ENCODE measurements at places on chromosomes 11 and 22.
A peak's percentile ranks its signal among the peaks of the same experiment; 100 is the strongest.

GRCh38 chr11:71183878-71184277 lies 68.5 kb downstream of the SHANK2 start:
- DNase-seq = no peak
- H3K4me3 ChIP-seq = no peak overlapping the region
- H3K27me3 ChIP-seq = no peaks in the 10 kb centered on the region
- no peaks in the 10 kb centered on the region for H3K4me1 ChIP-seq
- H3K27ac ChIP-seq = no peak overlapping the region

DNA sequence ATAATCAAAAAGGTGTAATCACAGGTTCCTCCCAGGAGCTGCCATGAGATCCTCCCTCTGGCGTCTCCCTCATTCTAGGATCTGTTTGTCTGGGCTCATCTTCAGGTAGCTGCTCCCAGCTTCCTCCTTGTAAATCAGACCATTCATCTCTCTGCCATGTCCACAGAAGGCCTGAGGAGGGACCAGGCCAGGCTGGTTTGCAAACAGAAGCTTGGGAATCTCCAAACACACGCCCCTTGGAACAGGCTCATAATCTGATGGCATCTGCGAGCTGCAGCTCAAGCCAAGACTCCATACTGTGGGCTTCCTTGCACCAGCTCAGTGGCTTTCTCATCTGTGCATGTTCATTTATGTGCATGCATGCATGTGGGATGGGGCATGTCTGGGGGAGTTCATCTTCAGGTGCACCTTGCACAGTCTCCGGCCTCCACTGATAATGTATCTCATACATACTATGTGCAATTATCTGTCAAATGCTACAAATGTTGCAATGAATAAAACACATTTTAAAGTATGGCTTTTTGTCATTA lies 134.9 kb downstream of the NXPE2 start:
- H3K4me1 ChIP-seq = no peaks in the 10 kb centered on the region
- H3K36me3 ChIP-seq = no peaks in the 10 kb centered on the region
- DNase-seq = no peak

DNA sequence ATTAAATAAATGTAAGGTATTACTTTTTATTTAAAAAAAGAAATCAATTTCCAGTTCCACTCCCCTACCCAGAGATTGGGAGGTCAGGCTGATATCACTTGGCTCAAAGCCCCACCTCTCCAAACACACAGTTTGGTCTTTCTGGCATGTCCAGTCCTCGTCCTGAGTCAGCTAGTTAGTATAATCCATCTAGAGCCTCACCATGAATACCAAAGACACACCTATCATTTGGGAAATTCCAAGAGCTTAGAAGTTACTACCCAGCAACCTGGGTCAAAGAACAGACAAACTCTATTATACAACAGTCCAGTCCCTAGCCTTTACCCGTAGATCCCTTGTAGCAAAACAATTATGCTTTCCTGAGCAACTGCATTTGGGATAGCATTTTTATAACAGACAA lies 9.4 kb downstream of the TREH start:
- no peak overlapping the region for H3K27ac ChIP-seq
- H3K36me3 ChIP-seq = no peaks in the 10 kb centered on the region
- peaks cover 9% of the 10 kb centered on the region for H3K4me1 ChIP-seq
- H3K27me3 ChIP-seq = no peaks in the 10 kb centered on the region
- DNase-seq = no peak
- H3K4me3 ChIP-seq = no peak overlapping the region

DNA sequence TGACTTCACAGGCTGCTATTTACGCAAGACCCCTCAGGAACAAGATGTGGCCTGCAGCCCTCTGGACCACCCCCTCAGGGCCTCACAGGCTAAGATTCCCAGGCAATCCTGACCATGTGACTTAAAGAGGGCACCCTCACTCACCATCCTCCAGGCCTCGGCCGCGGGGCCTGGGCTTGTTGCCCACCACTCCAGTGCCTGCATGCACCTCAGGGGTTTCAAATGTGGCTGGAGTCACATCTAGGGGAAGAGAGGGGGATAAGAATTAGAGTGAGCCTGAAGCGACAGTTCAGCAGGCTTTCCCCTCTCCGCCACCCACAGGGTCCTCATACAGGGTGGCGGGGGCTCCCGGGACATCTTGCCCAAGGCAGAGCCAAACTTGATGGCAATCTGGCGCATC lies 2.1 kb downstream of the ESS2 start:
- no peaks in the 10 kb centered on the region for H3K27me3 ChIP-seq
- DNase-seq = no peak
- no peak overlapping the region for H3K4me3 ChIP-seq

- no peak for DNase-seq
- no peak overlapping the region for H3K27ac ChIP-seq
Measured at GRCh38 chr11:6583584-6583983, 19.8 kb downstream of the RRP8 start.

DNA sequence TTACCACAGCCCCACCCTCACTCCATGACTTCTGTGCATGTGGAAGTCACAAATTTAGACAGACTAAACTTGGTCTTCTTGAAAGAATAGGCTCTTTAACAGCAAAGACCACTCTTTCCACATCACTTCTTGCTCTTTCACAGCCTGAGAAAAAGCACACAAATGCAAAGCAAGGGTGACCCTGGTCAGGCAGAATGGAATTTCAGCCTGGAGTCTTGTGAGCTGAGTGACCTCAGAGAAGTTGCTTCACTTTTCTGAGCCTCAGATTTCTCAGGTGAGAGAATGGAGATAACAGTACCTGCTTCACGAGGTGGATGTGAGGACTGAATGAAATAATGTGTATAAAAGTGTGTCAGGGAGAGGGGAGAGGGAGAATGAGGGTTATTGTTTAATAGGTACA lies 26.8 kb upstream of the LIPT2 start:
- no peak for DNase-seq
- no peaks in the 10 kb centered on the region for H3K36me3 ChIP-seq
- H3K27me3 ChIP-seq = no peaks in the 10 kb centered on the region

GRCh38 chr11:128897826-128898225 lies 6.7 kb downstream of the KCNJ5 start:
- H3K27ac ChIP-seq = no peak overlapping the region
- peaks cover 6% of the 10 kb centered on the region for H3K27me3 ChIP-seq
- peaks cover 51% of the 10 kb centered on the region for H3K4me1 ChIP-seq
- DNase-seq = no peak

DNA sequence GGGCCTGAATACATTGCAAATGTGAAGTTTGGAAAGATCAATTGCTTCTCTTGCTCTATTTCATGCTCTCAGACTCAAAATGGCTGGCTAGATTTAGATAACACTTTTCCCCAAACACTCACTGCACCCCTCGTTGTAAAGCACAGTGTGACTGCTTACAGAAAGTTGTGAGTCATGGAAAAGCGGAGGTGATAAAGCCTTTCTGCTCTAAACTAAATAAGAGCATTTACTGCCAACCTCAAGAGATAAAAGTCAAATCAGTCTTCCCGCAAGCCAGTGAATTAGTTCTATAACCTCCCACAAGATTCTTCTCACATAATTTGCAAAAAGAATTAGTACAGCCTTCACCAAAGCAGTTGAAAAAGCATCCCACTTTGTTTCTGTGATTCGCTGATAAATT lies 168.7 kb downstream of the WT1 start:
- no peak overlapping the region for H3K27ac ChIP-seq
- H3K27me3 ChIP-seq = no peaks in the 10 kb centered on the region
- no peak overlapping the region for H3K4me3 ChIP-seq
- no peaks in the 10 kb centered on the region for H3K36me3 ChIP-seq

GRCh38 chr11:116424615-116425261 lies 348.0 kb downstream of the BUD13 start:
- no peaks in the 10 kb centered on the region for H3K36me3 ChIP-seq
- H3K4me3 ChIP-seq = no peak overlapping the region
- H3K27me3 ChIP-seq = no peaks in the 10 kb centered on the region
- H3K4me1 ChIP-seq = no peaks in the 10 kb centered on the region

GRCh38 chr11:13880634-13881033 lies 81.9 kb upstream of the SPON1 start:
- no peak overlapping the region for H3K27ac ChIP-seq
- no peaks in the 10 kb centered on the region for H3K36me3 ChIP-seq
- no peak overlapping the region for H3K4me3 ChIP-seq
- no peaks in the 10 kb centered on the region for H3K4me1 ChIP-seq
- H3K27me3 ChIP-seq = no peaks in the 10 kb centered on the region
- no peak for DNase-seq

- DNase-seq = no peak
- no peak overlapping the region for H3K4me3 ChIP-seq
- peaks cover 2% of the 10 kb centered on the region for H3K4me1 ChIP-seq
Measured at GRCh38 chr22:19063581-19064353, 58.4 kb downstream of the DGCR2 start.

DNA sequence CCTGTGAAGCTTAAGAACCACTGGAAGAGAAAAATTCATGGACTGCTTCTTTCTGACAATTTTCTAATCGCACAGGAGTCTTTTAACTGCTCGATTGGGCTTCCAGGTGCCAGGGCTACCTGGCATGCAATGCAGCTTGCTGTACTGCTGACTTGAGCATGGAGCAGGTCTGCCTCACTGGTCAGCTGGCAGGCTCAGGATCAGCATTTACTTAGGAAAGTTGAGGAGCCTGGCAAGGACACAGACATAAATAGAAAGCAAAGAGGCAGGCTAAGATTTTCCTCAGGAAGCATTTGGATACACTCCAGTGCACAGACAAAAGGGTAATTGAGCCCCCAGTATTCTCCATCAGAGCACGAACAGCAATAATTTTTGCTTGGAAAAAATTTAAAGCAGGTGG lies 163.5 kb downstream of the CSNK2A3 start:
- no peak for DNase-seq
- H3K27ac ChIP-seq = no peak overlapping the region
- H3K36me3 ChIP-seq = no peaks in the 10 kb centered on the region
- no peaks in the 10 kb centered on the region for H3K4me1 ChIP-seq
- H3K4me3 ChIP-seq = no peak overlapping the region

DNA sequence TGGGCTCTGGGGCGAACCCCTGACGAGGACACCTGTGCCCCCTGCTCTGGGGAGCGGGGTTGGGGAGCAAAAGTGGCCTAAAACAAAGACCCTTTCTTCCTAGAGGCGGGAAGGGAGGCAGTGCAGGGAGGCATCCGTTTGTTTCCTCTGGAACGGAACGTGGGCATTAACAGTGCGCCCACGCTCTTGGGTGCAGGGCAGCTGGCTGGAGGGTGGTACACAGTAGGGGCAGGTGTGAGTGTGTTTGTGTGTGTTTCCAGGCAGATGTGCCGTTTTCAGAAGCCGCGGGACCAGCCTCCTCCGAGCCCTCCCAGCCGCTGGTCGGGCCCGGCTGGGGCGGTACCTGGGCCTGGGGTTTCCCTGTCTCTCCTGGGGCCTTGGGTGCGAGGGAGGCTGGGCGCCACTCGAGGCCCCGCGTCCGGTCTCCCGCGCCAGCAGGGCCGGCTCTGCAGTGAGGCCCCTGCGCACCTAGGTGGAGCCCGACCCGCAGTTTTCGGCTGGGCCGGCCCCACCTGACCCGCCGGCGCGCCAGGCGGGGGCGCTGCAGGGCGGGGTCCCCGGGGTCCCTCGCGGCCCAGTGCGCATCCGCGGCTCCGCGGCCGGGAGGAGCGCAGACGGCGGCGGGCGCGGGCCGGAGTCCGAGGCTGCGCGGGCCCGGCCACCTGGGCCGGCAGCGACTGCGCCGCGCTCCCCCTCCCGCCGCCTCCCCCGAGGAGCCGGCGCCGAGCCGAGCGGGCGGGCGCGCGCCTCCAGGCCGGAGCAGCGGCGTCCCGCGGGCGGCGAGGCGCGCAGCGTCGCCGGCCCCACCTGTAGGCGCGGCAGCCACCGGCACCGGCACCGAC lies 1252.7 kb downstream of the BRD1 start:
- H3K36me3 ChIP-seq = no peaks in the 10 kb centered on the region
- H3K27ac ChIP-seq = no peak overlapping the region
- H3K4me3 ChIP-seq = peak overlapping the region; percentile 37
- peak; percentile 57 for DNase-seq

DNA sequence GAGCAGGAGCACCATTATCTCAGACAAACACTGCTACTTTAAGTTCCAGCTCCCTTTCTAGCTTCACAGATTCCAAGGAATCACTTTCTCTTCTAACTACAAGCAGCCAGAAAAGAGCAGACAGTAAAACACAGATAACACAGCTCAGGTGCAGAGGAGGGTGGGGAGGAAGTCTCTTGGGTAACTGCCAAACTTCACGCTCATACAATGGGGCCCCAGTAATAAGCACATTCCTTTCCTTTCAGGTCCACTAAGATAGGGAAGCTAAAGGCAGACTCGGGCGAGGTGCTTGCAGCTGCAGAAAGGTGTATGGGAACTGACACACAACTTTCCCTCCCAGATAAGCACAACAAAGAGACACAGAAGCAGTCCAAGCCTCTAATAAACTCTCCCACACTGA lies 69.2 kb upstream of the OR9G4 start:
- DNase-seq = no peak
- no peak overlapping the region for H3K27ac ChIP-seq
- H3K4me1 ChIP-seq = no peaks in the 10 kb centered on the region
- no peaks in the 10 kb centered on the region for H3K36me3 ChIP-seq
- H3K4me3 ChIP-seq = no peak overlapping the region

DNA sequence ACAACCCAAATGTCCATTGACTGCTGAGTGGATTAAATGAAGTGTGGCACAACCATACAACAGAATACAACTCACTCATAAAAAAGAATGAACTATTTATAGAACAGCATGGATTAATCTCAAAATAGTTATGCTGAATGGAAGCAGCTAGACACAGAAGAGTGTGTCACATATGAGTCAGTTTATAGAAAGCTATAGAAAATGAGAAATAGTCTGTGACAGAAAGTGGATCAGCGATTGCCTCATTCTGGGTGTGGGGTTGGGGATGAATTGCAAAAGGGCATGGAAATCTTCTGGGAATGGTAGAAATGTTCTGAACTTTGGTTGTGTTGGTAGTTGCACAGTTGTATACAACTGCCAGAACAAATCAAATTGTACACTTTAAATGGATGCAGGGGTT lies 37.4 kb downstream of the PRR5L start:
- H3K36me3 ChIP-seq = no peaks in the 10 kb centered on the region
- H3K4me1 ChIP-seq = no peaks in the 10 kb centered on the region
- no peak for DNase-seq
- H3K27ac ChIP-seq = no peak overlapping the region
- no peak overlapping the region for H3K4me3 ChIP-seq
- no peaks in the 10 kb centered on the region for H3K27me3 ChIP-seq

GRCh38 chr11:71218789-71219499 lies 33.4 kb downstream of the SHANK2 start:
- no peak overlapping the region for H3K27ac ChIP-seq
- H3K36me3 ChIP-seq = no peaks in the 10 kb centered on the region
- no peak for DNase-seq

- no peaks in the 10 kb centered on the region for H3K4me1 ChIP-seq
- no peak for DNase-seq
- H3K27ac ChIP-seq = no peak overlapping the region
- no peaks in the 10 kb centered on the region for H3K27me3 ChIP-seq
Measured at GRCh38 chr11:20729597-20730105, 60.3 kb downstream of the NELL1 start.

Data from liver (tissue), 10 donors.